ENCODE measurements at places on chromosomes 16 and 17. TPM values are rescaled to one million over a fixed set of nuclear protein-coding genes. Genes with fewer than 3 reads are reported as not detected.

DNA sequence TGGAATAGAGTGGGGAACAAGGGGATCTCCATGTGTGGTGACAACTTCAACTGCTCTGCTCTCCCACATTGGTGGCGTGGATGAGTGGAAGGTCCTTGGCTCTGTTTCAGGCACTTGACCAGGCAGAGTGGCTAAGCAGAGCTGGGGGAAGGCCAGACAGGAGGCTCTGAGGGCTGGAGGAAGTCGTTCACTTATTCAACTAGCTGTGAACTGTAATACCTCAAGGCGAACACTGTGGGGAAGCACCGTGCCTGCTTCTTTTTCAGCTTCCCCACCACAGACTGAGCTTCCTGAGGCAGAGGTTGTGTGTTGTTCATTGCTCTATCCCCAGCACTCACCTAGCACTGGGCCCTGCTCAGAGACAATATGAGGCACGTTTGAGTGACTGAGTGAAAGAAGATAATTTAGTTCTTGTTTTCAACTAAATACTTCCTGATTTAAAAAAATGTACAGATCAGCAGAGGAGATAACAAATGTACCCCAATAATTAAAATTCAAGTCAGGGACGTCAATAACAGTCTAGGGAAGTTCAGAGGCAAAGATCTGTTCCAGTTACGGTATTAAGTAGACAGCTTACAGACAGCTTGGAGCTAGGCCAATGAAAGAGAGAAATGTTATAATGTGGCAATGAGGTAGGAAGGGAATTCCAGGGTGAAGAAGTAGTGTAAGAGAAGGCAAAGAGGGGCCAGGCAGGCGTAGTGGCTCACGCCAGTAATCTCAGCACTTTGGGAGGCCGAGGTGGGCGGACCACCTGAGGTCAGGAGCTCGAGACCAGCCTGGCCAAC, 34.7 kb downstream of the MYO18A start:
- DNase-seq: no peak

DNA sequence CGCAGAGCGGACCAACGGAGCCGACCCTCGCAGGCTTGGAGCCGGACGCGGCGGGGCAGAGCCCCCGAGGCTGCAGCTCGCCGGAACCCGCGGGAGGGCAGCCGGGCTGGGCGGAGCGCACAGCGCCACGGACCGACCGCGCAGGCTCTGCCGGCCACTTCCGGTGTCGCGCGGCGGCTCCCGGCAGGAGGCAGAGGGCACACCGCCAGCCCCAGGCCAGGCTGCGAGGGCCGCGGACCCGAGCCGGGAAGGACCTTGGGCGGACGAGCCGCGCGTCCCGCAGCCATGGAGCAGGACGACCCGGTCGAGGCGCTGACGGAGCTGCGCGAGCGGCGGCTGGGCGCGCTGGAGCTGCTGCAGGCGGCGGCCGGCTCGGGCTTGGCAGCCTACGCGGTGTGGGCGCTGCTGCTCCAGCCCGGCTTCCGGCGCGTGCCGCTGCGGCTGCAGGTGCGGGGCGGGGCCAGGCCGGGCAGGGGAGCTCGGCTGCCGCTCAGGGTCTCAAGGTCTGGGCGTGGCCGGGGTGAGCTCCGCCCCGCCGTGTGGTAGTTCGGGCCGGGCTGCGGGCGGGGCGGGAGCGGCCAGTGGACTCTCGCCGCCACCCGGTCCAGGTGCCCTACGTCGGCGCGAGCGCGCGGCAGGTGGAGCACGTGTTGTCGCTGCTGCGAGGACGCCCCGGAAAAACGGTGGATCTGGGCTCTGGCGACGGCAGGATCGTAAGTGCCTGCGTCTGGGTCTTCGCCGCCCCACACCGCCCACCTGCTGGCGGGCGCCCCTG, at the start of gene ANTKMT:
TSS of gene ANTKMT (plus strand) at position 157 of the 775 bp plus-strand sequence. CDS start at position 286, 129 bp downstream.
- DNase-seq: no peak

- no peak for DNase-seq
These were observed at the start of gene MMP2 for GRCh38 chr16:55478827-55479429. Gene MMP2, plus strand, starts transcription at chr16:55479198. Its CDS starts 282 bp downstream, at chr16:55479480.

- DNase-seq: no peak
These were observed 136.6 kb downstream of the ENGASE start for GRCh38 chr17:79211061-79211770.

GRCh38 chr17:6539871-6540270, 16.5 kb downstream of the PITPNM3 start:
- no peak for DNase-seq

DNA sequence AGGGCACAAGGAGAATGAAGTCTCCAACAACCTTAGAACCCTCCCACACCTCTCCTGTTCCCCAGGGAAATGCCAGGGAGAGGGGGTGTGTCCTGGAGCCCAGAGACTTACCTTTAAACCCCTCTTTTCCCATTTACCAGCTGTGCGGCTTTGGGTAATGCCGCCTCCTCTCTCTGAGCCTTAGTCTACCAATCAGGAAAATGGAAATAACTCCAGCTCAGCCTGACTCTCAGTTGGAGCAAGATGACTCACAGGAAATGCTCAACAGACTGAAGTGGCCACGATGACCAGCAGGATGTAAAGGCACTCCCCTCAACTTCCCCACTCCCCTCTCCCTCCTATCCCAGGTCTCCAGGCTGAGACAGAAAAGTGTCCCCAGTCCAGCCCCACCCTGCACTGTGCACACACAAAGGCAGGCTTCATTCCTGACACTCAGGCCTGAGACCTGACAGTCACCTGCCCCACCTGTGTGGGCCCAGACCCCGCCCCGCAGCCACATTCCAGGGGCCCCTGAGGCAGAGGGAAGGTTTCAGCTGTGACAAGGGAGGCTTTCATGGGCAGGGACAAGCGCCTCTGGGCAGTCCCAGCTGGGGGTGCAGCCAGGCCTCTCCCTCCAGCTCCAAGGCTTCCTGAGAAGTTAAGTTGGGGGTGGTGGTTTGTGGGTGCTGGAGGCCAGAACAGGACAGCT, 3.0 kb upstream of the KRT15 start:
- DNase-seq: peak; percentile 74

- no peak for DNase-seq
These were observed 37.9 kb downstream of the TBCD start for GRCh38 chr17:82789806-82790205.

DNA sequence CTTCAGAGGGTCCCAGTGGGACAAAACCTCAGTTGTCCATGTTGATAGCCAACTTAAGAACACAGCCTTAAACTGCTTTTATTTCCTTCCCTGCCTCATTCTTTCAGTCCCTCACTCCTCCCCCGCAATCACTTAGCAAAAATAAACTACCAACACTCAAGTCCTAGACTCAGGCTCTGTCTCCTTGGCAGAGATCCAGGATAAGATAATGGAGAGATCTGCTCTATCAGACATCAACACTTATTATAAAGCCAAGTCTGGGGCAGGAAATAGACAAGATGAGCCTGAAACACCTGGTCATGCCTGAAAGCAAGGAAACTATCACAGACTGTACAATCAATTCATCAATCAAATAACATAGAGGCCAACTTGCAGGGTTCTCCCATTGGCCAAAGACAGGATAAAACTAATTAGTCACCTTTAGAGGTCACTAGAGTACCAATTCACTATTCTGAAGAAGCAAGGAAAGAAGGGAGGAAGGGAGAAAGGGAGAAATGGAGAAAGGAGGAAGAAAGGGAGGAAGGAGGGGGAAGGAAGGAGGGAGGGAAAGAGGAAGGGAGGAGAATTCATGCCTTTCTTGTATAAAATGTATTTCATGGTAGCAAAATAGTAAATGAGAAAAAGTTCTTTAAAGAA, 15.7 kb downstream of the HYDIN start:
- DNase-seq: no peak

- DNase-seq: no peak
These were observed 43.8 kb upstream of the GPRC5B start for GRCh38 chr16:19928432-19928831.

- no peak for DNase-seq
These were observed 7.4 kb upstream of the GOSR2 start for GRCh38 chr17:46915596-46915995.

DNA sequence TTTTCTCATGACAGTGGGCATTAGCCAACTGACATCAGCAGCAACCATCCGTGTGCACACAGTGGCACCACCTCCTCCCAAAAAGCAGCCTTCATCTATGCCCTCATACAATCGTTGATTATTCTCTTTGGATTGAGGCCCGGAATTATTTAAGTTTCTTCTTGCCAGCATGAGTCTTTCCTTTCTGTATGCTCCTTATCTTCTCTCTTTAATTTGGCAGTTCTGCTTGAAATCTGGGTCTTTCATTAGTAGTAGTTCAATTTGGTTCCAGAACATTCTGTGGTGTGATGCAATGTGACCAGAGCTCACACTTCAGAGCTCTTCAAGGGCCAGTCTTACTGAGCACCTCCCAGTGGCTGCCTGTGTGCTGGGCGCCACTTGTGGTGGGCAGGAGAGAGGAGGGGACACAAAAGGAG, 52.2 kb upstream of the STH start:
- no peak for DNase-seq

The CSH1 gene
- not detected for total RNA-seq

DNA sequence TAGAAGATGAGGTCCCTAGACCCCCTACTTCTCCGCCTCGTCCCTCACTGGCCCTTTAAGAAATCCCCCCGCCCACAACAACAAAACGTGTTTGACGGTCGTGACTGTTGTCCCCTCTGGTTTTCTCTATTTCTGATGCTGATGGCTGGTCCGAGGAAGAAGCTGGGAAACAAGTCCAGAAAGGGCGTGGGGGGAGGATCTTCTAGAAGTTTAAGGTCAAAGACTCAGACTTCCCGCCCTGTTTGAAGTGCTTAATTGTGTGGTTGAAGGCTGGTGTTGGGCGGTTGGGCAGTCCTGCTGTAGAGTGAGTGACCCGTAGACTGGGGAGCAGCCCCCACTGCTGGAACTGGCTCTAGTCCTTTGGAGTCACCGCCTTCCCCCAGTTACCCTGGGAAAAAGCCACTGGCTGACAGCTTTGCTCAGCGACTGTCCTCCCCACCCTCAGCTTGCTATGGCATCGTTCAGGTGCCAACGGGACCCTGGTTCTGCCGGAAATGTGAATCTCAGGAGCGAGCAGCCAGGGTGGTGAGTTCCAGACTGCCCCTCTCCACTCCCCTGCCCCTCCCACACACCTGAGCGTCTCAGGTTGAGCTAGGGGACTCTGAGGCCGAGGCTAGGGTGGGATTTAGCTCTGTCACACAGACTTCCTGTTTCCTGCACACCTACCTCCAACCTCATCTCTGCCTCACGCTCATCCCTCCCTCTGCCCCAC, 1.6 kb downstream of the MLLT6 start:
- DNase-seq: no peak

- no peak for DNase-seq
These were observed 415 bp downstream of the XYLT1 start for GRCh38 chr16:17470182-17470907.

The TBC1D3 gene
- not detected for total RNA-seq

The C17orf78 gene
- not detected for total RNA-seq

DNA sequence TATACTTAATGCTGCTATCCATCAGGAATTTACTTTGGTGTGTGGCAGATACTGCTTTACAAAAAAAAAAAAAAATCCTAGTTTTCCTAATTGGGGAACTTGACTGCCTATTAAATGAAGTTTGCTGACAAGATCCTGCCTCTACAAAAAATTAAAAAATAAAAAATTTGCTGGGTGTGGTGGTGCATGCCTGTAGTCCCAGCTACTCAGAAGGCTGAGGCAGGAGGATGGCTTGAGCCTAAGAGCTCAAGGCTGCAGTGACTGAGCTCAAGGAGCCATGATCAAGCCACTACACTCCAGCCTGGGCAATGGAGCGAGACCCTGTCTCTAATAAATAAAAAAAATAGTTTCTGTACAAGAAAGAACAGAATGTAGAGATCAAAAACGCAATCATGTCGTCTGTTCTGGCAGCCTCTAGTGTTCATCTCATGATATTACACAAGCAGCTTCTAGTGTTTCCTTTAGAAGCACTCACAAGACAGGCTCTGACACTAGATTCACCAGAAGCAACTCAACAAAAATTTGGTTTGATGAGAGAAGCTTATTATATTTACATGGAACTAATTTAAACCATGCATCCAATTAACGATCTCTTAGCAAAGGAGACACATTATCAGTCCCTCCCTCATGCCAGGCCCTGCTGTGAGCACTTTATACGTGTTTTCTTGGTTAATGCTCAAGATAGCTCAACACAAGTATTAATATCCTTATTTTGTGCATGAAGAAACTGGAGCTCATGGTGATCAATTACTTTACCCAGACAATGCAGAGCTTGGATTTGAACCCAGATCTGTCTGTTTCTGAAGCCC, 6.8 kb upstream of the KRTAP17-1 start:
- DNase-seq: peak; percentile 57

DNA sequence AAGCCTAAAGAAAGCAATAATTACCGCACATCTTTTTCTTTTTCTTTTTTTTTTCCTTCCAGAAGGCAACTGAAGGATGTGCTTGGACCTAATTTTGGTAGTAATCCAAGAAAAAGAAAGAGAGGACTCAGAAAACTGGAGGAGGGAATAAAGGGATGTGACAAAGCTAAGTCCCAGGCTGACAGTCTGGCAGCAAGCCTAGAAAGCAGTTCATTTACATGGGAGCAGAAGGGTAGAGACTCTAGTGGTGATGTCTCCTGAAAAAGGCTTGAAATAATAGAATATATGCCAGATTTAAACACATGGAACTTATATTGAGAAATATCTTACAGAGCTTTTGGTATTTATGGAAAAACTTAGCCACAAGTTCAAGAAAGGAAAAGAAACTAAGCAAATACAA, 101.0 kb upstream of the SHISA6 start:
- no peak for DNase-seq

DNA sequence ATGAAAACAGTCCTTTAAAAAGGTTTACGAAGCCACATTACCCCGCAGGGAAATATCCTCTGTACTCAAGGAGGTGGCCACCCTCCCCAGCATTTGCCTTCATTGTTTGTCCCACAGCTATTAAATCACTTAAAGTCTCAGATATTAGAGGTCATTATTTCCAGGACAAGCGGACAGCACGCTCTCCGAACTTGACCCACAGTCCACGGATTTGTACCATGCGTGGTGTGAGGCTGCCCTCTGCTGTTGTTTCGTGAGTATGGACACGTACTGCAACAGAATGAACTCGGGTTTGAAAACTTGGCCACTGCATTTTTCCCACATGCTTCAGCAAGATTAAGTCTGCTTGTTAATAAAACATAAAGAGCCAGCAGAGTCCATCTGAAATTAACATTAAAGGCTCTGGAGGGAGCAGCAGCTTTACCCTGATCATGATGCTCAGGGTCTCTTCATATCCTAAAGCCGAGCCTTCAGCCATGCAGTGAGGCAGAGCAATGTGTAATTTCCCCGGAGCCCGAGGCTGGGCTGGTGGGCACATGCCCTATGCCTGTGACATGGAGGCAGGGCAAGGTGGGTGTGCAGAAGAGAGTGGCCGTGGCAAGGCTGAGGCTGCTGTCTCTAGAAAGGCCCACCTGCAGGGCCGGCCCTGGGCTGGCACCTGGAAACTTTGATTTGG, 19.7 kb downstream of the MEAK7 start:
- DNase-seq: no peak

The CLN3 gene
- total RNA-seq: 60.9 TPM

DNA sequence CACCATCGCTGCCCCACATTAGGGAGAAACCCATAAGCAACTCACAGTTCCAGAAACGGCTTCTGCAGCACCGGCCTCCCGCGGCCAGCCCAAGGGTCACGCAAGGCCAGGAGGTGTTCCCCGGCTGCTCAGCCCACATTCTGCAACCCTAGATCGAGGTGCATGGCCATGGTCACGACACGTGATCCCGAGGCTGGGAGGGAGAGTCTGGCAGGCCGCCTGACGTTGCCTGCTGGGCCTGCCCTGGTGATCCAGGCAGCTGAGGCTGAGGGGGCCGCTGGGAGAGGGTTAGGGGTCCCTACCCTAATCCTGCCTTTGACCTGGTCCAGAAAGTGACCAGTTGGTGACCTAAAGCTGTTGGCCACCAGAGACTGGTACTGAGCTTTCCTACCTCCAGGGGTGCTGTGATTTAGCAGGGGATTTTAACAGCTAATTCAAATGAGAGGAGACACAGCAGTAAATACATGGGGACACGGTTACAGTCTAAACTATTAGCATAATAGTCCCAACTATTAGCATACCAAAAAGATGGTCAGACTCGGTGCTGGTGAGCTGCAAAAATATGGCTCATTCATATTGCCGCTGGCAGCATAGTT, 97.4 kb upstream of the CIBAR2 start:
- DNase-seq: no peak

All from Panc1 (cell line).